Central memory CD8-positive, alpha-beta T cell (primary cell): ENCODE measurements at places on chromosomes 5 and 9.

DNA sequence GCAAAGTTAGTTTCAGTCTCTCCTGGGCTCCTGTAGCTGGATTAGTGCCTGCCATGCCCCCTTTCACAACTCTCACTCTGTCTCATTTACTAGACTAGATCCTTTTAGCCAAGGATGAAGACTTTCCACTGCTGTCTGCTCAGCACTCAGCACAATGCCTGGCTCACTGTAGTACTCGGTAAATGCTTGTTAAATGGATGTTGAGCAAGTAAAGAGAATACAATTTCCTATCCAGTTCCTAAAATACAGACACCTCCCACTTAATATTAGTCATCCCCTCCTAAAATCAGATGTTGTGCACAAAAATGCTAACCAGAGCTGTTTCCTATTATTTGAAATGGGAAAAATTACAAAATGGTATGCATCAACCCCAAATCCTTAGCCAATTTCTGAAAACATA lies 195.8 kb downstream of the SREK1 start:
- no peak for DNase-seq

DNA sequence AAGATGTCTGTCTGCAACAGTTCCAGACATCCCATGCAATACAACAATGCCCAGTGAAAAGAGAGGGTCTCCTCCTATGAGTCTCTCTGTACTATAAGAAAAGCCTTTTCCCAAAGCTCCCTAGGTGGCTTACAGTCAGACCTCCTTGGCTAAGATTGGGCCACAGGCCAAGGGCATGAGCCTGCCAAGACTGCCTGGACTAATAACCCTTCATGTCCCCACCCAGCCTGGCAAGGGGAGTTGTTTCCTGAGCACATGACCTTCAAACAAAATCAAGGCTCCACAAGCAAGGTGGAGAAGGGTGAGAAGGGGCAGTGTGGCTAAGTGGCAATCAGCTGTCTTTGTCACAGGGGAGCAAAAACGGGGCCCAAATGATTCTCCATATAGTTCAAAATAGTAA lies 75.6 kb upstream of the ZSWIM6 start:
- DNase-seq: no peak

DNA sequence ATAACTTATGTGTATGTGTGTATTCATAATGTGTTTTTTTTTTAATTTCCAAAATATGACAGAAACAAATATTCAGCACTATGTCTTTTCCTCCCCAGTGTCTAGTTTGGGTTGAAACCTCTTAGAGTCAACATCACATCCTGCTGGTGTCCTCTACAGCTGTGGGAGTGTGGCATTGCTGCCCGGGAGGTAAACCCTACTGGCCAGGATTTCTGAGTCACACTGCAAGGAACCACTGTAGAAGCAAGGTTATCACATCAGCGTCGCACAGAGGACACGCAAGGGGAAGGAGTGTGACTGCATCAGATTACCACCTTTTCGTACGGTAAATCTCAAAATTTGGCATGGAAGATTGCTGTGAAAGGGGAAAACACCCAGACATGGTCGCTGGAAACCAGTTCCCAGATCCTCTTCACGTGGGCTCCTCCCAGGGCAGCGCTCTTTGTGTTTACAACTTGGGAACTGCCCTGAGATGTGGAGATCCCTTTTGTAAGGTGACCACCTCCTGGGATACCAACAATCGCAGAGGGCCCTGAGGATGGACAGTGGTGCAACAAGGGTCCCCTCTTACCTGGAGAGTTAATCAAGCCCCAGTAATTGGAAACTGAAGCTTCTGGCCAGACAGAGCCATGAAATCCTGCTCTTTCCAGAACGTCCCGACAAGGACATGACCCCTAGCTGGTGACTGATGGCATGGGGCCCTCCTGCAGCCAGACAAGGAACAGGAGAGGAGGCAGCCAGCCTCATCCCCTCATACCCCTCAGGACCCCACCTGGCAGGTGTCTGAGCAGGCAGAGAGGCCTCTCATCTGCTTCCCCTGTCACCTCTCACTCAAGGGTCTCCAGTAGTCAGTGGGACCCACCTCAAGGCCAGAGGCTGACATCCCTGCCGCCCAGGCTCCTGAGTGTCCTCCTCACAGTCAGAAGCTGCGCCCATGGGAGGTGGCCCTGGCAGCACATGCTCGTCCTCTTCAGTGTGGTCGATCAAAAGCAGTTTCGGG lies 194.7 kb downstream of the MED10 start:
- no peak for DNase-seq

GRCh38 chr9:6922124-6922676 lies 164.4 kb downstream of the KDM4C start:
- DNase-seq: no peak
